Breast epithelium (tissue), 4 donors: ENCODE measurements at places on chromosomes 11 and 22. TPM values are rescaled to one million over a fixed set of nuclear protein-coding genes. Genes with fewer than 3 reads are reported as not detected.

DNA sequence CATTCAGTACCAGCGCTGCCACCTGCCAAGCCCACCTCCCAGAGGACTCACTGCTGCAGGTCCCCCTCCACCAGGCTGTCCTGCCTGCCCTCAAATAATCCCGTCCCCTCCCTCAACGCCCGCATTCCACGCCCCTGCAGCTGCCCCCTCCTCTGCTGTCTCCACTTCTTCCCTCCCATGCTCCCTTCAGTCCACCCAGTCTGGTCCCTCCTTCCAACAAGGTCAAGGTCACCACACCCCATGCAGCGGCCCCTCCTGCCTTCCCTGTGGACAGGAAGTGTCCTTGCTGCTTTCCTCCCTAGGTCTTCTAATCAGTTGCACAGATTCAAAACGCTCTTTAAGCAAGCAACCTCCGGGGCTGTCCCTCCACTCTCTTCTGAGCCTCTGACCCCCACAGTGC, 12.1 kb downstream of the MACROD1 start:
- DNase-seq, result no peak
- H3K36me3 ChIP-seq, result no peaks in the 10 kb centered on the region
- H3K4me3 ChIP-seq, result no peak overlapping the region

GRCh38 chr11:11860103-11860979, 18.6 kb downstream of the USP47 start:
- no peaks in the 10 kb centered on the region for H3K27me3 ChIP-seq
- H3K36me3 ChIP-seq, result no peaks in the 10 kb centered on the region
- H3K4me1 ChIP-seq, result no peaks in the 10 kb centered on the region

- no peak for DNase-seq
- no peak overlapping the region for H3K27ac ChIP-seq
- no peaks in the 10 kb centered on the region for H3K4me1 ChIP-seq
- H3K36me3 ChIP-seq, result no peaks in the 10 kb centered on the region
- no peak overlapping the region for H3K4me3 ChIP-seq
These were observed 85.4 kb downstream of the TTC28 start for GRCh38 chr22:28594076-28594796.

Gene OR52K2
- not detected for total RNA-seq

DNA sequence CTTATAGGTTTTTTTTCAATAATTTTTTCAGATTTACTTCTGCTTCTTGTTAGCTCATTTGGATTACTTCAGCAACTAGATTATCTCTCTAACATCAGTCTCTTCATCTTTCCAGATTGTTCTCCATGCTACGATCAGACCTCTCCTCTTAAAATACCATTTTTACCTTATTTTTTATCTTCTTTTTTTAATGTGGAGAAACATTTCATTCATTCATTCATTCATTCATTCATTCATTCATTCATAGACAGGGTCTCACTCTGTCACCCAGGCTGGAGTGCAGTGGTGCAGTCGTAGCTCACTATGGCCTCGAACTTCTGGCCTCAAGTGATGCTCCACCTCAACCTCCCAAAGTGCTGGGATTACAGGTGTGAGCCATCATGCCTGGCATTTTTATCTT, 189.4 kb downstream of the UVRAG start:
- no peak overlapping the region for H3K27ac ChIP-seq
- no peak overlapping the region for H3K4me3 ChIP-seq
- no peaks in the 10 kb centered on the region for H3K27me3 ChIP-seq
- no peaks in the 10 kb centered on the region for H3K36me3 ChIP-seq

- no peaks in the 10 kb centered on the region for H3K27me3 ChIP-seq
- H3K4me1 ChIP-seq, result no peaks in the 10 kb centered on the region
- no peak overlapping the region for H3K4me3 ChIP-seq
- H3K27ac ChIP-seq, result no peak overlapping the region
These were observed 27.8 kb upstream of the UPB1 start for GRCh38 chr22:24467340-24467739.

Gene CYB5R2
- 21.6 TPM for total RNA-seq

Gene OR11H1
- not detected for total RNA-seq

DNA sequence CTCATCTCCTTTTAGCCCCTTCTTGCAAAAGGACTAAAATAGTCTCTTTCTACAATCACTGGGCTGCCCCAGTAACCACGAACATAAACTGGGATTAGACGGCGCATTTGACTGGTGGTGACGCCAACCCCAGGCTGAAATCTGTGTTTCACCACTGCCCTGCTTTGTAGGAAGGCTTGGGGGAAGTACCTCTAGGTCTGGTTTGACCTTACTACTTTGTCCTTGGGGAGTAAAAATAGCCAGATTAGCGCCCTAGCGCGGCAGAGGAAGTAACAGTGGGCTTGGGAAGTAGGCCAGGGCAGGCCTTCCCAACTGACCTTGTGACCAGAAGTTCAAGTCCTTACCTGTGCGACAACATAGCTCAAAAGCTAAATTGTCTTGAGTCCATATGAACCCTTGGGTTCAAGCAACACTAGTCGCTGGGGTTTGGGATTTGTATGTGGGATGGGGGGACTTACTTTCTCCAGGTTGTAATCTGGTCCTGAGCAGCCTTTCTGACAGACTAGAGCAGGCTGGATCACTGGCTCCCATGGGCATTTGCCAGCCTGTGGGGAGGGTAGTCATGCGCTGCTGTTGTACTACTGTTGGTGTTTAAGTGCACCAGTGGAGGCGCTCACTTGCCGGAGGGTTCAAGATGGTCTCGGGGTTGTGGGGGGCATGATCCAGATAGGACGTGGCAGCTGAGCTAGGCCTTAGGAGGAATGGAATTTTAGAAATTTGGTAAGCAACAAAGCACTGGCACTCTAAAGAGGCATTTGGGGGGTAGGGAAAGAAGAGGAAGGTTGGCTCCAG, 953 bp upstream of the PACS1 start:
- H3K36me3 ChIP-seq, result peaks cover 8% of the 10 kb centered on the region
- peak overlapping the region; percentile 81 for H3K4me3 ChIP-seq
- no peak for DNase-seq
- peak overlapping the region; percentile 88 for H3K27ac ChIP-seq
- no peaks in the 10 kb centered on the region for H3K27me3 ChIP-seq

GRCh38 chr22:50238755-50239154, 6.1 kb downstream of the TUBGCP6 start:
- no peaks in the 10 kb centered on the region for H3K36me3 ChIP-seq
- no peak overlapping the region for H3K4me3 ChIP-seq
- DNase-seq, result no peak
- no peaks in the 10 kb centered on the region for H3K4me1 ChIP-seq

Gene PLAAT3
- 128 TPM for total RNA-seq

- no peak overlapping the region for H3K4me3 ChIP-seq
- H3K27ac ChIP-seq, result no peak overlapping the region
- no peaks in the 10 kb centered on the region for H3K4me1 ChIP-seq
- no peaks in the 10 kb centered on the region for H3K36me3 ChIP-seq
- no peak for DNase-seq
These were observed 30.4 kb downstream of the USH1C start for GRCh38 chr11:17513853-17514252.

GRCh38 chr11:121996574-121996973, 119.4 kb downstream of the BLID start:
- no peak overlapping the region for H3K4me3 ChIP-seq
- no peaks in the 10 kb centered on the region for H3K4me1 ChIP-seq
- no peaks in the 10 kb centered on the region for H3K36me3 ChIP-seq
- H3K27me3 ChIP-seq, result no peaks in the 10 kb centered on the region
- H3K27ac ChIP-seq, result no peak overlapping the region

DNA sequence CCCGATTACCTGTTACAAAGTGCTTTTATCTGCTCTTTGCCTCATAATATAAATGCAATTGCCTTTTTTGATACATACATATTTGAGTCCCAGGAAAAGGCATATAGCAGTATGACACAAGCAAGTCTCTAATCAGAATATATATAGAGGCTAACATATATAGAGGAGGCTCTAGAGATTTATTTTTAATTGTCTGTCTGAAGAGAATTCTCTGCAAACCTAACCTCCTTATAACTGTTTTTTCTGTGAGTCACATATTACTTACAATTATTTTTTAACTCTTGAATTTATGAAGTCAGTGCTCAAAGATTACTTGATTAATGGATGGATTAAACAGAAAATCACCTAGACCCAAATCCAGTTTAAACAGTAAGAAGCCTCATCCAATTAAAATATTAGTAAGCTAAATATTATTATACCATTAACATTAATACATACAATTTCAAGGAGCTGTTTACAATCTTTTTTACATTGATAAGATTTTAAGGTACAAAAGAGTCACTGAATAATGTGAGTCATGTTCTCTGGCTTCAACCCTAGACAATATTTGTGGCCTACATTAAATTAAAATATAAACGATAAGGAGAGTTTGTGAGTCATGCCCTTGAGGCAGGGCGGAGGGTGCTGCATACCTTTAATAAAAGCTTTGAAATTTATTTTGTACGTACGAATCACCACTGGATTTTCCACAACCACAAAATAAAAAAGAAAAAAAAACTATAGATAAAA, 19.2 kb upstream of the MMP13 start:
- no peaks in the 10 kb centered on the region for H3K36me3 ChIP-seq
- no peak for DNase-seq
- no peak overlapping the region for H3K4me3 ChIP-seq

GRCh38 chr11:7538031-7538430, 24.2 kb downstream of the PPFIBP2 start:
- no peaks in the 10 kb centered on the region for H3K27me3 ChIP-seq
- H3K4me3 ChIP-seq, result no peak overlapping the region
- H3K36me3 ChIP-seq, result no peaks in the 10 kb centered on the region
- no peak for DNase-seq
- no peaks in the 10 kb centered on the region for H3K4me1 ChIP-seq
- peak overlapping the region; percentile 34 for H3K27ac ChIP-seq

DNA sequence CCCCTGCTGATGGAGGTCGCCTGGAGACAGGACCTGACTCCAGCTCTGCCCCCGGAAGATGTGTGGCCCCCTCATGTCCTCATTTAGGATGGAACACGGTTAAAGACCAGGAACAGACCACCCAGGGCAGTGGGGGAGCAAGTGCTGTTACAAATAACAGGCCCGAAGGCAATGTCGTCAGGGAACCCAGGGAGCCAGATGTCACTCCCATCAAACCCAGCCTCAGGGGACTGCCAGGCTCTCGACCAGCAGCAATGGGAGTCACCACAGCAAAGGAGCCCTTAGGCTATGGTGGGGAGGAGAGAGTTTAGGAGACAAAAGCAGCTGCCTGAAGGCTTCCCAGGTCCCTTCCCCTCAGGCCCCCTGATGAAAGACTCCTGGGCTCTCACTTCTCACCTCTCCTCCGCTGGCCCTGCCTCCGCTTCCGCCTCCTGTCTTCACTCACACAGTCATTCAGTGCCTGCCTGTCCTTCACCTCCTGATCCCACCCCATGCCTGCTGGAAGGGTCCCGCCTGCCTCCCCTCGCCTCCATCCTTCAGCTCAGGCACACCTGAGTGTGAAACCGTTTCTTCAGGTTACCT, 4.4 kb downstream of the RPS19BP1 start:
- no peak overlapping the region for H3K4me3 ChIP-seq
- peak overlapping the region; percentile 84 for H3K27ac ChIP-seq
- H3K4me1 ChIP-seq, result peaks cover 29% of the 10 kb centered on the region
- no peak for DNase-seq
- no peaks in the 10 kb centered on the region for H3K36me3 ChIP-seq

DNA sequence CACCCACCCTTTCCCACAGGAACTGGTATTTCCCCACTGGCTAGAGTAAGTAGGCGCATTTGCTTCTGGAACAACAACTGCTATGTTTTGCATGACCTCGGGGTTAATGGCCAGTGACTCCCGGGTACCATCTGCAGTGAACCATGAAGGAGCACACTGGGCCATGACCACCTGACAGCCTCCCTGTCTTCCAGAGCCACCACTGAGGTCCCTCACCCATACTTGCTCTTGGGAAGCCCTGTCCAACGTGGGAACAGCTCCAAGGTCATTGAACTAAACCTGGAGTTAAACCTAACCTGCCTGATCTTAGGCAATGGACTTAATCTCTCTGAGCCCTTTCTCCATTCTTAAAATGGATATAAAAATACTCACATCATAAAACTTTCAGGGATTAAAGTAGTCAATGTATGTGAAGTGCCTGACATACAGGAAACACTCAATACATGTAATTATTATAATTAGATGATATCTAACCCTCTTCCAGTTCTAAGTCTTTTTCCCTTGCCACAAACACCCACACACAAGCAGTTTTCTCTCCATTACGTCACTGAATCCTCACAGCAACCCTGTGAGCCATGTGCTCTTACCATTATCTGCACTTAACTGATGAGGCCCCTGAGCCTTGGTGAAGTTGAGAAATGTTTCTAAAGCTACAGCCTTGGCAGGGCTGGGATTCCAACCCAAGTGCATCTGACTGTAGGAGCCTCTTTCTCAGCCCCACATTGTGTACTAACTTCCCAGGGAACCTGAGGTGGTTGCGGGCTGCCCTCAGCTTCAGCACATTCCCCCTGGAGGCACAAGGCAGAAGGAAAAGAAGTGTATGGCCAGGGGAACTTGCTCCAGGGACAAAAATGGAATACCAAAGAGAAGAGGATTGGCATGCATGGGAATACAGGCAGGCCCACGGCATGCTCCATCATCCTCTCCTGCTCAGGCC, 74.5 kb upstream of the NCAM1 start:
- H3K4me3 ChIP-seq, result no peak overlapping the region
- peaks cover 3% of the 10 kb centered on the region for H3K27me3 ChIP-seq
- H3K27ac ChIP-seq, result no peak overlapping the region

- no peak overlapping the region for H3K4me3 ChIP-seq
- H3K27ac ChIP-seq, result no peak overlapping the region
- peaks cover 8% of the 10 kb centered on the region for H3K4me1 ChIP-seq
- DNase-seq, result no peak
These were observed 3.6 kb upstream of the CDC42EP1 start for GRCh38 chr22:37556710-37557109.

DNA sequence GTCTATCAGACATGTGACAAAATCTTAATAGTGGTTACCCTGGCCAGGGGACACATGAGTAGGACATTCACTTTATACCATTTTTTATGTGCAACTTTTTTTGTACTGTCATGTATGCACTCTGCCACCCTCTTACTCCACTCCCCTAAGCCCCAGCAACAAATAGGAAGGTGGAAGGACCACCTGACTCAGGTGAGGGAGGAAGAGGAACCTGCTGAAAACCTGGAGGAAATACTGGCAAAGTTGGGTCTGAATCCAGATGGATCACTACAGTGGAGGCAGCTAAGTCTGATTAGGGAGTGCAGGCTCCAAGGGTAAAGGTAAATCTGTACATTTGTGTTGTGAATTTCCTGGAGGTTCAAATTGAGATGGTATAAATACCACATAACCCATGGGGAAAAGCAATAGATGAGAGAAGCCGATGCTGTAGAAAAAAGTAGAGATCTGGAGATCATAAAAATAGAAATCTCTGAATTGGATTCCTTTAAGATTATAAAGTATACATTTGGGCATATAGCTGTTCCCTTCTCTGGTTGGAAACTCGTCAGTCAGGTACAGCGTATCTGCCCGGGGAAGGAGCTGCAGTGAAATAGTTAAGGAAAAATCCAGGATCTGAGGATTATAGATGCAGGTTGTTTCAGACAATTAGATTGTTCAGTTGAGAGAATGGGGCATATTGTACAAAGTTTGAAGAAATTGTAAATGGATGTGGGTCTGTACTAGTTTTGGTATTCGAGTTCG, 52.2 kb upstream of the OR9Q1 start:
- H3K4me3 ChIP-seq, result no peak overlapping the region
- no peak for DNase-seq
- H3K4me1 ChIP-seq, result no peaks in the 10 kb centered on the region

Gene GDPD4
- total RNA-seq, result not detected

Gene IGF2
- 65.7 TPM for total RNA-seq

Gene P2RX3
- total RNA-seq, result not detected
